ENCODE measurements at places on chromosomes 3 and 15. TPM values are rescaled to one million over a fixed set of nuclear protein-coding genes. Genes with fewer than 3 reads are reported as not detected.

TMEM212 gene
- total RNA-seq, result not detected

CASR gene
- total RNA-seq, result 0.30 TPM

STRA6 gene
- not detected for total RNA-seq

RASL12 gene
- 0.15 TPM for total RNA-seq

TCF12 gene
- total RNA-seq, result 29.8 TPM

SHC4 gene
- 0.15 TPM for total RNA-seq

THAP10 gene
- 0.93 TPM for total RNA-seq

SLC15A2 gene
- 1.5 TPM for total RNA-seq

GRCh38 chr15:71048913-71049675 is 66.2 kb upstream of the THSD4 start:
- DNase-seq, result no peak

DNA sequence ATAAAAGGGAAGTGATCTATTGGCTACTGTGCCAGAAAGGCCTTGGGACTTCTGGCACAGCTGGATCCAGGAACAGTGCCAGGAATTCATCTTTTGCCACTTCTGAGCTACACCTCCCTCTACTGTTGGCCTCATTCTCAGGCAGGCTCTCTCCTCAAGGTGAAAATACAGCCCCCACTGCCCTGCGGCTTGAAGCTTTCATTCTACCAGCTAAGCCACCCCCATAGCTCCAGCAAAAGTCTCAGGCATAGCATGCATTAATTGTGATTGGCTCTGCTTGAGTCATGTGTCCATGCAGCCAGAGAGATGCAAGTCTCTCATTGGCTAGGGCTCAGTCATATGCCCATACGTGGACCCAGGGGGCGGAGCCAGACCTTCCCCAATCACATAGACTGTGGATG is 142.4 kb downstream of the TPRA1 start:
- DNase-seq, result no peak

- DNase-seq, result peak; percentile 54
Measured at GRCh38 chr15:84979651-84980050, 2.0 kb upstream of the PDE8A start.

- DNase-seq, result no peak
Measured at GRCh38 chr15:69098771-69099170, 61.7 kb upstream of the GLCE start.

DNA sequence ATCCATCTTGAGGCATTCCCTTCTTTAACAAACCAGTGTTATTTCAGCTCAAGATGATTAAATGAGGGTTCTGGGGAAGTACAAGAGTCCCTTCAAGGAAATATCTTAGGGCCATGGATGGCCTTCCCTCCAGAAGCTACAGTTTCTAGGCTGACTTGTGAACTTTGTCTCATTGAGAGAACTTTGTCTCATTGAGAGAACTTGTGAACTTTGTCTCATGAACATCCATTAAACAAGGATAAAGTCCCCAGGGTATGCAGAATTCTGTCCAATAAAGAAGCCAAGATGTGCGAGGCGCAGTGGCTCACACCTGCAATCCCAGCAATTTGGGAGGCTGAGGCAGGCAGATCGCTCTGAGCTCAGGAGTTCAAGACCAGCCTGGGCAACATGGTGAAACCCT is 341.5 kb downstream of the THSD4 start:
- no peak for DNase-seq

DNA sequence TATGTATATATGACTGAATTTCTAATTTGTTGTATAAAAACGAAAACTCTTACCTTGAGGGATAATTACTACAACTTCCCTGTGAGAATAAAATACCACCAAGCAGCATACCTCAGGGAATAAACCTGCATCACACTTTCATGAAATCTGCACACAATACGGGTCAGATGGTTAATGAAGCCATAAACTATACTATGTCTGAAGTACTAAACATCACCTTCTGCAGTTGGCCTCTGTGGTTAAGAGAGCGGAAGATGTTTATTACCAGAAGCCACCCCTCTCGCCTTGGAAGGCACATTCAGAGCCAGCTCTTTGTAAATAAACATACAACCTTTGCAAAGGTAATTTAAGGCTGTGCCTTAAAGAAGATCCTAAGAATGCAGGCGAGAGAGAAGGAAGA is 462.1 kb upstream of the NR2F2 start:
- DNase-seq, result no peak

DNA sequence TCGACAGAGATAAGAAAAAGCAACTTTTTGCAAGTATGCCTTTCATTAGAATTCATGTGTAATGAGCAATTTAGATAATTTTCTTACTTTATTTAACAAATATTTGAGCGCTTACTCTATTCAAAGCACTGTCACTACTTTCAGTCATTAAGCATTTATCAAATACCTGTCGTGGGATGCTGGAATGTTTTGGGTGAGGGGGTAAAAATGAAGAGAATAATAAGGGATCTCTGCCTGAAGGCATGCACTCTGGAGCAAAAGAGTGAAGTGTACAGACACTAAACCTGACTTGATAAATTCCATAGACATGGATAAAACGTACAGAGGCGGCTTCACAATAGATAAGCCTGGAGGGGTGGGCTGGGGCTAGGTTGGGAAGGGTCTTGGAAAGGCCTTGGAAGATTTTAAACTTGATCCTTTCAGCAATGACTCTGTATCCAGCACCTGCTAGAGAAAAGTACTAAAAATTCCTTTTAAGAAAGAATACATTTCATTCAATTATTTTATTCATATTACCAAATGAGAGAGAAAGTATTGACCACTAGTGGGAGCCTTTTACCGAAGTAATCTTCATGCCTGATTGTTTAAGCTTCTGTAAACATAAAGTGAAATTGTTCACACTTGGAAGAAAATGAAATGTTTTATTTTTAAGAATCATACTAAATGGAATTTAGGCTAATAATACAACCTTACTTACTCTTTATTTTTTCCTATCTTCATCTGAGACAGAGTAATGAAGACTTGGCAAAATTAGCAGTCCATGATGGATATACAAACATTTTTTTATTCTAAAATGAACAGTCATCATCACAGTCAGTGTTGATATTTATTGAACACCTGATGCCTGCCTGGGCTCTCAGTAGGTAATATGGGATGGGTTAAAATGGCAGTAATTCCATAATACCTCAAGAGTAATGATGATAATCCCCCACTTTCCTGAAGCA is 113.2 kb downstream of the PPP2R3A start:
- DNase-seq, result no peak

GRCh38 chr3:124684459-124684858 is 45.8 kb upstream of the UMPS start:
- DNase-seq, result no peak

DNA sequence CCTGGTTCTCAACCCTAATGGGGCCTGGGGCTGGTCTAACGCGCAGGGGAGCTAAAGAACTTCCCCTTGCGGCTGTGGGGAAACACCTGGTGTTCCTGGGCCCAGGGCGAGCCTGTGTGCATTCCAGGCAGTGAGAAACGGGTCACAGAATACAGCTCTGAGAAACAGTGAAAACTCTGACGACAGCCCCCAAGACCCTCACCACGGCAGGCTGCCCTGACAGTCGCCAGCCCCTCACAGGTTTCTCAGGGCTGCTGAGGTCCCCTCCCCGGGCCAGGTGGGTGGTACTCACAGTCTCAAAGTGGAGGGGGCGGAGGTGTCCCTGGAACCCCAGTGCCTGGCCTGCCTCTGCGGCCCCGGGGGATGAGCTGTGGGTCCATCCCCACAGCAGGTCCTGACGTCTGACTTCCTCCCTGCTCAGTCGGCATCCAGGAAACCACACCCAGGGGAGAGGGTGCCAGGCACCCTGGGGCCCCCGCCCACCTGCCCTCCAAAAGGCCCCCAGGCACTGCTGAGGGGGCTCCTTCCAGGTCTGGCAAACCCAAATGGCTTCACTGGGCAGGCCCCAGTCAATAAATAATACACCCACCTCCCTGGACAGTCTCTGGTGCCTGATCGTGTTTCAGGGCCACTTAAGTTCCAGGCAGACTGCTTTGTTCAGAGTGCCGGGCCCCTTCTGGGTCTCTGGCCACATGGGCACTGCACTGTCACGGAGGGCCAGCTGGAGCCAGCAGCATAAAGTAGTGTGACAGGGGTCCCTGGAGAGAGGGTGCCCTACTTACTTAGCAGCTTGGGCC is 57.7 kb downstream of the IQSEC1 start:
- no peak for DNase-seq

DNA sequence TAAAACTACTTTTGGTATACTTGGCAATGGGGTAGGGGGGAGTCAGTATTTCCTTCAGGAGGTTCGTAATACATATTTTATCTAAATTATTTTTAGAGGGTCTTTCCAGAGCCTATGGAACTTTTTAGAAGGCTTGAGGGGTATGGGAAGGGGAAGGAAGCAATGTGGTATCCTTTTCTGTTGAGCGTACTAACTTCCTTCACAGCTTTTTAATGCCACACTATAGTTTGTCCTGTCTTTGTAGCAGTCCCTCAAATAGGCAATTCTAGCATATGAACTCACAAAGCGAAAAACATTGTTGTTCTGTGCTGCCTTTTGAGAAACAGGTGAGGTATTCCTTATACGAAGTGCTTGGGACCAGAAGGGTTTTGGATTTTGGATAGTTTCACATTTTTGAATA is 22.3 kb upstream of the P2RY13 start:
- no peak for DNase-seq

GRCh38 chr3:82685761-82686160 is 924.3 kb upstream of the GBE1 start:
- no peak for DNase-seq

DNA sequence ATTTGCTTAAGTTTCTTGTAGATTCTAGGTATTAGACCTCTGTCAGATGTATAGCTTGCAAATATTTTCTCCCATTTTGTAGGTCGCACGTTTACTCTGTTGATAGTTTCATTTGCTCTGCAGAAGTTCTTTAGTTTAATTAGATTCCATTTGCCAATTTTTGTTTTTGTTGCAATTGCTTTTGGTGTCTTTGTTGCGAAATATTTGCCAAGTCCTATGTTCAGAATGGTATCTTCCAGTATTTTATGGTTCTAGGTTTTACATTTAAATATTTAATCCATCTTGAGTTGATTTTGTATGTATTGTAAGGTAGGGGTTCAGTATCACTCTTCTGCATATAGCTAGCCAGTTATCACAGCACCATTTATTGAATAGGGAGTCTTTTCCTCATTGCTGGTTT is 64.9 kb downstream of the CHCHD6 start:
- DNase-seq, result no peak

DNA sequence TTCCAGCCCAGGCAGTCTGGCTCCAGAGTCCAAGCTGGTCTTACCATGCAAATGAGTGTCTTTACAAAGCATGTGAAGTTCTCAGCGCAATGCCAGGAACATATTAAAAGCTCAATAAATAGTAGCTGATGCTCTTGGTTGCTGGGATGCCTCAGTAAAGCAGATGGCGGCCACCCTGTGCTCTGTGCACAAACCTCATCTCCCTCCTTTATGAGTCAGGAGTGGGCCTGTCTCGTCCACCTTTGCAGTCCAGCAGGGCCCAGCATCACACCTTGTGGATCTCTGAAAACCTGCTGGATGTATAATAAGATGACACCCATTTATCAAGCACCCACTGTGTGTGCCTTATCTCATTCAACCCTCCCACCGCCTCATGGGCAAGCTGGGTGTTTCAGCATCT is 42.7 kb downstream of the FAM174B start:
- no peak for DNase-seq

DNA sequence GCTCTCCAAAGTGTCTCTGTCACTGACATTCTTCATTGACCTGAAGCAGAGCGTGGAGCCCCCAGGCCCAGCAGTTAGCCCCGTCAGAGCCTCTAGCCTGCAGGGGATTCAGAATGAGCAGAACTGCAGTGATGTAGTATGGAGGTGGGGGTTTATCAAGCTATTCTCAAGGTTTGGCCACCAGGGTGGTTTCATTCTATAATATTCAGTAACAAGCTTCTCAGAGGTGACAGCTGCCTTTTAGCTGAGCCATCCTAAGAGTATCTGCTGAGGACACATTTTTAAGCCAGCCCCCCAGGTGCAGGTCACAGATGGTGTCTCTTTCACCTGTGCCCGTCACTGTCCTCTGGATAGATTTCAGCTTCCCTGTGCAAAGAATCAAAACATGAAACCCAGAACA is 31.9 kb downstream of the CMTM7 start:
- no peak for DNase-seq

GRCh38 chr3:13668136-13668535 is 119.2 kb downstream of the FBLN2 start:
- DNase-seq, result no peak

DNA sequence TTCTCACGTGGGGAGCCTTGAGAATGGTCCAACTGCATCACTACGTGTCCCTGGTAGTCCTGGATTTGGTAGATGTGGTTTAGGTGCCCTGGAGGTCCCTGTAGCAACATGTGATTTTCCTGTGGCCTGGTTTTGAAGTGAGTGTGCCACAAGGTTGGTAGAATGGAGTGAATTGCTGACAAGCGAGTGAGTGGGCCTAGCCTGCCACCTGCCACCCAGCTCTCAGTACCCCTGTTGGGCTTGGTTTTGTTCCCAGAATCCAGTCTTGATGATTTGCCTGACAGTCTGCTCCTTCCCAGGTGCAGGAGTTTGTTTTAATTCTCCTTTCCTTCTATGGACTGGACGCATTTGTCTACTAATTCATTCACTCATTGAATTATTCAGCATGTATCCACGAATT is 19.4 kb downstream of the RPLP1 start:
- DNase-seq, result peak; percentile 7

GRCh38 chr15:70505411-70505919 is 257.9 kb downstream of the UACA start:
- no peak for DNase-seq
